ENCODE measurements at places on chromosomes 13 and 19. TPM values are rescaled to one million over a fixed set of nuclear protein-coding genes. Genes with fewer than 3 reads are reported as not detected.

Gene ZNF93
- 5.1 TPM for total RNA-seq

GRCh38 chr19:49116544-49116943 is 2.4 kb downstream of the LIN7B start:
- peak; percentile 35 for DNase-seq

Gene IGLON5
- total RNA-seq, result not detected

DNA sequence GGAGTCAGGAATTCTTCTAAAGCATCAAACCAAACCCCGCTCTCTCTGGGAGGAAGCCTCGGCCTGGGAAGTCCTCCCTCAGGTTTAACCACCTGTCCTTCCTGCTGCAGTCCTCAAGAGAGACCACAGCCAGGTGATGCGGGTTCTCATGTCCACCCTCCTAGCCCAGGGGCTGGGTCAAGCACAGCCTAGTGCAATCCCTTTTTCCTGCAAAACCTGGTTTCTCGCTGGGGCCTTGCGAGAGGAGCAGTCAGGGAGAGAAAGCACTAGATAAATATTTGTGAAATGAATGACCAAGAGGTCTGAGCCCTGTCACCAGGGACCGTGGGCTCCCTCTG is 2.4 kb downstream of the SLC8A2 start:
- DNase-seq, result no peak

Gene ZNF99
- under 0.01 TPM for total RNA-seq

Gene PODNL1
- total RNA-seq, result 4.0 TPM

DNA sequence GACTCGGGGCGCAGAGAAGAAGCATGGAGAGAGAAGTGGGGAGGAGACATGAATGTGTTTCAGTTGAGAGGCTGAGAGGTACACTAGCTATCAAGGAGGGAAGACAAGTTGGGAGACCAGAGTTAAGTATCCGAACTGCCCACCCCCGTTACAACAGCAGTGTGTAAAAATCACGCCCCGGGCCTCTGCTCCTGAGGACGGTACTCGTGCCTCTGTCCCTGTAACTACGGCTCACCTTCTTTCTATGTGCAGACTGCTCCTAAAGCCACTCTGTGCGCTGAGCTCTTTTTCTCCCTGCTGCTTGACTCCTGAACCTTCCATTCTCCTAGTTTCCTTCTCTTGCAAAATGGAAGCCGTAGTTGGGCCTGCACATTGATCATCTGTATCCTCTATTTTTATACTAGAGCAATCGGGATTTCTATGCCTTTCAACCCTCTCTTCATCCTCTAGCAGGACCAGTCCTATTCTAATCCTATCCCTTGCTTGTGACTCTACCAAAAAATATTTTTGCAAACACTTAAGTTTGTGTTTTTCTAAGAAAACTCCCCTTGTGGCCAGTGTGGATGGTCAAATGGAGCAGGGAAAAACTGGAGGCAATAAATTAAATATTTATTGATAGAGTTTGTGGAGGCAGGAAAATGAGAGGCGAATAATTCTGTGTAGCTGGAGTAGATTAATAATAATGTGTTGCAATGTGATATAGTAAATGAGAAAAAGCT is 569 bp downstream of the POLR1D start:
- DNase-seq, result peak; percentile 49

Gene GSX1
- total RNA-seq, result not detected

Gene RPL36
- 257 TPM for total RNA-seq

Gene SIGLEC12
- under 0.01 TPM for total RNA-seq

- peak; percentile 47 for DNase-seq
Measured at GRCh38 chr13:33775339-33776108, 42.4 kb upstream of the RFC3 start.

- DNase-seq, result no peak
Measured at GRCh38 chr19:39128516-39129079, 3.0 kb downstream of the PAK4 start.

DNA sequence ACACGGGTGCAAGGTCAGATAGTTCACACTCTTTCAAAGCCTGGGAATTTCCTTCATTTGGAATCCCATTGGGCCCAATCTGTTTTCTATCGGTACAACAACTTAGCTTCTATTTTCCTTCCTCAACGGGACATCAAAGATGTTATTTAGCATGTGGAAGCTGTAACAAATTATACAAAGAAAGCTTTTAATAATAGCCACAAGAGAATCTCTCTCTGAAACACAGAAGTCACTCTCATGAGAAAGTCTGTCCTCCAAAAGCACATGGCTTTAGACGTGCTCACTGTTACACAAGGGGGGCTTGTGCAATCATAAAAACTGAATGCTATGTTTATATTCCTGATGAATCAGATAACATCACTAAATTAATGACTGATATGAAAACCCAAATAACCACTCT is 28.9 kb upstream of the CYSLTR2 start:
- no peak for DNase-seq

- DNase-seq, result no peak
Measured at GRCh38 chr13:38602266-38602665, 84.6 kb upstream of the FREM2 start.

DNA sequence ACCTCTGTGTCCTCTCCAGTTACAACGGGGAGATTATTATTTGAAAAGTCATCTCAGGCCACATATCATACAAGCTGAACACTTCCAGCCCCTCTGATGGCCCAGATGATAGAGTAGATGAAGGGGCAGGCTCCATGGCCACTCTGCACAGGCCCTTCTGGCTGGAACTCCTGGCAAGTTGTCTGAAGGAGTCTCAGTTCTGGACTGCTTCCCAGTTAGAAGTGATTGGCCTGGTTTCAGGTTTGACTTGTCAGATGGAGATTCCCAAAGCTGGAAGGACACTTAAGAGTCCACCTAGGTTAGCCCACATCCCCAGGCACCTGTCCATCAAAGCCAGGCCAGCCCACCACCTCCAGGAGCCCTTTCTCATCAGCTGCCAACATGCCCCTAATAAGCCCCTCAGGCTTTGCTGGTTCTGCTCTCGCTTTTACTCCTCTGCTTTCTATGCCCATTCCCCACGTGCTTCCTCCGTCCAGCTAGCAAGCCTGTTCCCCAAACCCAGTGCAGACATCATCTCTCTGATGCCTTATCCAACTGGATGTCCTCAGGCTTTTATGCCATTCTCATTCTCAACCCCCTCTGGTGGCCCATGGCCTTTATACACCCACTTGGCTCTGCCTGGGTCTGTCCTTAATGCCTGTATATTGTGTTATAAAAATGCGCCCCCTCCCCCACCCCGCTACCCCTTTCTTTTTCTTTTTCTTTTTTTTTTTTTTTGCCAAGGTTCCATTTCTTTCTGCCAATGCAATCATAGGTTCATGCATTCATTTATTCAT is 56.5 kb downstream of the HSPH1 start:
- no peak for DNase-seq

GRCh38 chr13:40787062-40787461 is 2.3 kb upstream of the SLC25A15 start:
- DNase-seq, result no peak

DNA sequence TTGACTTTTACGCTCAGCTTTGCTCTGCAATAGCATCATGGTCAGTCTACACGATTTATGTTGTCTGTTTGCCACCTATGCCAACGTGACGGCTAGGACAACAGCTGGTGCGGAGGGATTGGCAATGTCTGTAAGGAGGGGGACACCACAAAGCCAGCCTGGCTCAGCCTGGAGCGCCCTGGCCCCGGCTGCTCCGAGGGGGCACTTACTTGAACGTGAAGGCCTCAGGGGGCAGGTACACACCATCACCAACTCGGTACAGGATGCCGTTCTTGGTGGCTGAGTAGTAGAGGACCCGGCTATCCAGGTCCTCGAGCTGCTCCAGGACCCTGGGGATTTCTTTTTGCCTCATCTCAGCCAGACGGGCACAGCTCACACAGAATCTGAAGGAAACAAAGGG is 26.4 kb upstream of the EIF3G start:
- no peak for DNase-seq

DNA sequence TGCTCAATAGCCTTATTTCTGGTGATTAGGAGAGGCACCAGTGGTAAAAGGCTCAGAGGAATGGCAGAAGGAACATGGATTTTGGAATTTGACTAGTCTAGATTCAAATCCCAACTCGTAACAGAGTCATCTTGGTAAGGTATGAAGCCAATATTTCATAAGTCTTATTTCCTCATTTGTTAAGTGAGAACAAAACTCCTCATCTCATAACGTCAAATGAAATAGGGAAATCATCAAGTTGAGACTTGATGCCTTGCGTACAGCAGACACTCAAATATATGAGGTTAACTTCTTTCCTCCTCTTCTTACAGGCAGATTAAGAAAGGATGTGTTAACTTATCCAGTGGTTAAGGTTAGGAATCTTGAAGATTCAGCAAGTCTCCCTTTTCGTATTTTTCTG is 189.2 kb downstream of the DLEU7 start:
- no peak for DNase-seq

Gene TINCR
- under 0.01 TPM for total RNA-seq

Gene CEACAM1
- not detected for total RNA-seq
